ENCODE measurements at places on chromosomes 16 and 17.

- no peak for DNase-seq
These were observed 23.7 kb upstream of the CDH1 start for GRCh38 chr16:68713361-68713760.

- DNase-seq, result peak; percentile 71
These were observed 39.5 kb upstream of the CIBAR2 start for GRCh38 chr16:85151603-85152413.

GRCh38 chr17:16428098-16428882, 12.9 kb downstream of the TRPV2 start:
- DNase-seq, result peak; percentile 72

DNA sequence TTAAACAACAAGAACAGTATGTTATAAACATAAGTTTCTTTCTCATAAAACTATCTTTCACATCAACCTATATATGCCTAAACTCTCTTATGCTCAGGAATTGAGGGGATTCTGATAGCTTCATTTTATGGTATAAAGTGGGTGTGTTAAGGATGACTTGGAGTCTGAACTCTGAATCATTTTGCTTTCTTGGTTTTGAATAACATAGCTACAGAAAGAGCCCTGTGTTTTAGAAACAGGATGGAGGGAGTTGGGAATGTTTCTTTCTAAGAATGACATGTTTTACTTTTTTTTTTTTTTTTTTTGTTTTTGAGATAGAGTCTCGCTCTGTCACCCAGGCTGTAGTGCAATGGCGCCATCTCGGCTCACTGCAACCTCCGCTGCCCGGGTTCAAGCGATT, 50.1 kb downstream of the RHOT1 start:
- DNase-seq, result no peak

GRCh38 chr17:15447928-15448579, 19.4 kb downstream of the CDRT4 start:
- DNase-seq, result no peak

DNA sequence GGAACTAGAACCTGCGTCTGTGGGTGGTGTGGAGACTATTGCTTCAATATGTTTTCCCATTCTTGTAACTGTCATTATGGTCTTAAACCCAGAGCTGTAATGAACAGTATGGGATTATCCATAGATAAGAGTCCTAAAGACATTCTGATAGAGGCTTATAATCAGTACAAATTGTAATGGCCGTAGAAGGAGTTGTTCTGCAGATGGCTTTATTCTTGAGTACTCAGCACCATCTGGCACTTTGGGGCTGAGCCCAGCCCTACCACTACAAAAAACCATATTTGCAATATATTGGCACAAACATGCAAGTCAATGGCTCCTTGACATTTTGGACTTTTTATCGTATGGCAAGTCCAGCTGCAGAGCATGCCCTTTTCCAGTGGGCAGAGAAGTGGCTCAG, 150.0 kb downstream of the HS3ST4 start:
- DNase-seq, result no peak

GRCh38 chr16:85820604-85821372, 21.3 kb downstream of the COX4I1 start:
- DNase-seq, result no peak

GRCh38 chr16:51507286-51507685, 356.2 kb upstream of the SALL1 start:
- no peak for DNase-seq

DNA sequence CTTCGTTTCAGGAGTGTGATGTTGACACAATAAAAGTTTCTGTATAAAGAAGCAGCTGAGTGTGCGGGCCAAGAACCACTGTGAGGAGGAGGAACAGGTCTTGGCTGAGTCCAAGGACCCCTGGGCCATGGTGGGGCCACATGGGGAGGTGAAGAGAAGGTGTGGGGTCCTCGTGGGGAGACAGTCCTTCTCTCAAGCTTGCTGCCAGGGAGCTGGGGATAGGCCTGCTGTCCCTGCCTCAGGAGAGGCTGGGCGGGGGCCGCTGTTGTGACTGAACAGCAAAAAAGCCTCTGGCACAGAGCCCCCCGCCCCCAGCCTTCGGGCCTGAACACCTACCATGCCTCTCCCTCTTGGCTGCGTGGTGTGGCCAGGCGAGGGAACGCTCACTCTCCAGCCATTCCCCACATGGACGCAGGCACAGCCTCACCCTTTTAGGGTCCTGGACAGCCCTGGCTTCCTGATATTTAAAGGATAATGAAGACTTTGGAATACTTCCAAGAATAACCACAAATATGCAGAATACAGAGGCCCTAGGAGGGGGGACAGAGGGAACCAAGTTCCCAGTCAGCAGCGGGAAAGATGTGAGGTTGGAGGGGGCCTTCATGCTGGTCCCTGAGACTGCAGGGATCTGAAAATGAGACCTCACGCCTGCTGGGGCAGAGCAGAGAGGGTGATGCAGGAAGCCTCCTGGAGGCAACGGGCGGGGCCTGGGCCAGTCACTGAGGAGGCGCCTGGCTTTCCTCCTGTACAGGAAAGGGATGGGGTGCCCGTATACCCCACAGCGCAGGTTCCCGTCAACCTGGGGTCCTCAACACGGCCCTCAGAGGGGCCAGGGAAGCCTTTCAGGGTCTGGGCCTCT, 100.0 kb upstream of the CREBBP start:
- DNase-seq, result no peak

DNA sequence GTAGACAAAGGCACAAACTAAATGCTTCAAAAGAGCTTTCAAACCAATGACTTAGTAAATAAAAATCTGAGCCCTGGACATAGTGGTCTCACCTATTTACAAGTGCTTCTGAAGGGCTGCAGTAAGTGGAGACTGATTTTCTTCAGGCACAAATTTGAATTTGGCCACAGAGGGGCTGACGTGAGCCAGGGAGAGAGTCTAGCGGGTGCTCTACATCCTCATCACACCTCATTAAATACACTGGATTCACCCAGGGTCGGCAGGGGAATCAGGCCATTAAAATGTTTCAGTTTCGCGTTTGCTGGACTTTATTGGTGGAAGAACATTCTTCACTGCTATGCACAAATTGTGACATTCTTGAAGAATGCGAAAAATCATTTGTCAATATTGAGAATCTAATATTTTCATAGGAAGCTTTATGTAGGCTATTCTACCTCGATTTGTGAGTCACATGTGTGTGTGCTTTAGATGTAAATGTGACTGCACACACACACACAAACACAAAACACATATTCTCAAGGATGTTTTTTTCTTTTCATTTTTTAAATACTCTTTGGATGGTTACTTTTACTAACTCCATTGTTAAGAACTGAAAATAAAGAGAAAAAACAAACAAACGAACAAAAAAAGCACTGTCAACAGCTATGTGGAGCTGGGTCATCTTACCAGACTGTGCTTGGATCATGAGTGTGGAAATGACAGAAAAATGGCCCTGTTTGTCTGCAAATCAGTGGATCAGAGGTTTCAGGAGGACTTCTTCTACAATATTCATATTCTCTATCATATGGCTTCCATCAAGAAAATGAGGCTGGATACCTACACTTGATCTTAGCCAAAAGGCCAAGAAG, 58.9 kb downstream of the CDH11 start:
- DNase-seq, result peak; percentile 63

DNA sequence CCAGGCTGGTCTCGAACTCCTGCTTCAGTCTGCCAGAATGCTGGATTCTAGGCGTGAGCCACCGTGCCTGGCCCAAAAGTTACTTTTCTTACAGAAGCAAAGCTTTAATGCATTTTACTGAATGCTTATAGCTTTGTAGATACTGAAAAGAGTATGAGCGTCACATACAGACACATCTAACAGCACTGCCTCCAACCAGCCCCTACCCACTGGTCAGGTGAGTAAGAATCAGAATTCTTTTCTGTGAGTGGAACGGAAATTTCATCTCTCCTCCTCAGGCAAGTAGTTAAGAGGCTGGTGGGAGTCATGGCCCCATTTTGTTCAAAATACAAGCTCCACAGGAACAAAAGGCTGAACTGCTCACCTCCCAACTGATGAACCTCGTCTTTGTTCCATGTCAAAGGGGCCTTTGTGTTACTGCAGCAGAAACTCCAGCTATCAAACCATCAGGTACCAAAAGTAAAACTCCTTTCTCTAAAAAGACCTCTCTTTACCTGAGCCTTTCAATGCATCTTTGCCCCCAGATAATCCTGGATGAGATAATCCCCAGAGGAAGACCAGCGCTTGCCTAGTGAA, 92.4 kb upstream of the RPH3AL start:
- DNase-seq, result no peak

DNA sequence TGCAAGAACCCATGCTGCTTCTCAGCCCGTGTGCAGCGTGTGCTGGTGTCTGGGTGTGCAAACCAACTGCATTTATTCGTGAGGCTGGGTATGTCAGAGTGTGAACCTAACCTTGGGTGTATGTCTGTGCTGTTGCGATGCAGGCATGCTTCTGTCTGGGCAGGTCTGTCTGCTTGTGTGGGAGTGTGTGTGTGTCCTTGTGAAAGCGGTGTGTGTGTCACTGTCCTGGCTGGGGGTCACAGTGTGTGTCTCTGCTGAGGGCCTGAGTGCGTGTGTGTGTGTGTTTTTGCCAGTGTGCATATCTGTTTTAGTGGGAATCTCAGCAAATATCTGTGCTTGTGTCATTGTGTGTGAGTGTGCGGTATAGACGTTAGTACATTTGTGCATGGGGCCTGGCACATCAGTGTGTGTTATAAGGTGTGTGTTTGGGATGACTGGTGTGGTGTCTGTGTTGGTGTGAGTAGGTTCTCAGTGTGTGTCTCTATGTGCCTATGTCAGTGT, 121.8 kb downstream of the CYLD start:
- no peak for DNase-seq

- DNase-seq, result no peak
These were observed 97.1 kb downstream of the SHISA9 start for GRCh38 chr16:12998361-12999085.

GRCh38 chr17:1413281-1413791, 13.3 kb upstream of the YWHAE start:
- DNase-seq, result no peak

- peak; percentile 48 for DNase-seq
These were observed 77.6 kb downstream of the CMIP start for GRCh38 chr16:81522108-81522701.

DNA sequence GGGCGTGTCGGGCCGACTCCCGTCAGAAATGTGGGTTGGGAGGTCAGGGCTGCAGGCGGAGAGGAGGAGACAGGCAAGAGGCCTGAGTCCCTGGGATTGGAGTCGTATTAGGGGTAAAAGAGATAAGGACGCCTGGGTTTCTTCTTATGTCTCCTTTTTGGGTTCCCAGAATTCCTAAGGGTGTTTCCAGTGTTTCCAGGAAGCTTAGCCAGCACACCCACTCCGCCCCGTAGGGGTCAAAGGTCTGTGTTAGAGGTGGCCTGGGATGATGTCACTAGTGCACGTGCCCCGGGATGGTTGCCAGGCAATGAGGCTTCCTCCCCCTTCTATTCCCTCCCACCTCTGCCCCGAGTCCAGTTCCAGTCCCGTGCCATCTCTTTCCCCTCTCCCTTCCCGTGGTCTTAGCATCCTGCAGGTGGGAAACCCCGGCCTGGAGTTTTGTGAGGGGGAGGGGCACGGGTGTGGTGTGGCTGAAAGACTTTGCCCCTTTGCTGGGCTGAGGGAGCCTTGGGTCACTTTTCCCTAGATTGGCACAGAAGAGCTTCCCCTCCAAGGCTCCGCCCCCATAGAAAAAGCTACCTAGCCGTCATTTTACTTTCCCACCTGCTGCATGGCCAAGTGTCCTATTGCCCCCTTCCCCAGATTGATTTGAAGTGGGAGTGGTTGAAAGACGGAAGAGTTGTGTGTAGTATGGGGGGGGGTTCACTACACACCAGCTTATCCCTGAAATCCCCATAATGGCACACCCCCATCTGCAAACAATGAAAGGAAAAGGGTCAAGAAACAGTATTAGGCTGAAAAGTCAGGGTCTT, 2.8 kb downstream of the KDM6B start:
- peak; percentile 69 for DNase-seq
